Endothelial cell of coronary artery (primary cell): ENCODE measurements at places on chromosomes 5 and 9. TPM values are rescaled to one million over a fixed set of nuclear protein-coding genes. Genes with fewer than 3 reads are reported as not detected.

The ZNF883 gene
- total RNA-seq, result 0.09 and 2.1 TPM in 2 replicates

The OLFM1 gene
- total RNA-seq, result 0.18 and 0.56 TPM in 2 replicates

The ANKRD20A1 gene
- 0.36 and 1.7 TPM in 2 replicates for total RNA-seq

The FAM53C gene
- total RNA-seq, result 37.2 and 37.8 TPM in 2 replicates

The ENC1 gene
- total RNA-seq, result 126 and 134 TPM in 2 replicates

The BTNL9 gene
- 0.19 and 0.27 TPM in 2 replicates for total RNA-seq

The NEUROG1 gene
- total RNA-seq, result not detected in 2 replicates

The JAKMIP2 gene
- total RNA-seq, result 0.09 TPM in 1 of 2 replicates, not detected in the other

The SAXO1 gene
- total RNA-seq, result not detected in 2 replicates

The MYO10 gene
- total RNA-seq, result 70.2 and 94.8 TPM in 2 replicates

The NADK2 gene
- 13.9 and 15.9 TPM in 2 replicates for total RNA-seq

The SLC45A2 gene
- 0.09 TPM in 1 of 2 replicates, not detected in the other for total RNA-seq

The FAT2 gene
- under 0.01 TPM in 1 of 2 replicates, not detected in the other for total RNA-seq

The RETREG1 gene
- total RNA-seq, result 0.18 and 0.28 TPM in 2 replicates

The CARTPT gene
- total RNA-seq, result not detected in 2 replicates

The C9orf72 gene
- 5.7 and 5.8 TPM in 2 replicates for total RNA-seq

The MAN2A1 gene
- total RNA-seq, result 74.0 and 83.1 TPM in 2 replicates

The AK8 gene
- total RNA-seq, result 0.09 TPM in 2 replicates

The FOXD4L4 gene
- total RNA-seq, result 0.09 TPM in 2 replicates

The SHISAL2B gene
- total RNA-seq, result not detected in 2 replicates

The PAEP gene
- total RNA-seq, result not detected in 2 replicates

The CATSPER3 gene
- 0.09 and 0.19 TPM in 2 replicates for total RNA-seq

The FAM153A gene
- 0.28 TPM in 1 of 2 replicates, not detected in the other for total RNA-seq

The GBGT1 gene
- total RNA-seq, result 9.6 and 11.2 TPM in 2 replicates

The FBLL1 gene
- total RNA-seq, result 0.36 and 0.47 TPM in 2 replicates

The CDHR2 gene
- total RNA-seq, result not detected in 2 replicates

The GABRA6 gene
- not detected in 2 replicates for total RNA-seq

The EGFLAM gene
- total RNA-seq, result 0.66 and 2.2 TPM in 2 replicates

The LEAP2 gene
- total RNA-seq, result 0.09 and 0.19 TPM in 2 replicates

The NIPAL4 gene
- total RNA-seq, result not detected in 2 replicates

The IFNE gene
- 0.99 and 2.1 TPM in 2 replicates for total RNA-seq

The CCDC187 gene
- total RNA-seq, result not detected in 2 replicates

The SERF1A gene
- total RNA-seq, result 3.6 and 3.7 TPM in 2 replicates

The S1PR3 gene
- 8.5 and 72.5 TPM in 2 replicates for total RNA-seq

The IL9 gene
- total RNA-seq, result not detected in 2 replicates

The BTNL3 gene
- total RNA-seq, result not detected in 2 replicates

The FOXD4L5 gene
- total RNA-seq, result 0.09 TPM in 2 replicates

The PCDH1 gene
- 181 and 222 TPM in 2 replicates for total RNA-seq

The NR6A1 gene
- 0.36 and 0.38 TPM in 2 replicates for total RNA-seq
